ENCODE measurements at places on chromosomes 4 and X.

DNA sequence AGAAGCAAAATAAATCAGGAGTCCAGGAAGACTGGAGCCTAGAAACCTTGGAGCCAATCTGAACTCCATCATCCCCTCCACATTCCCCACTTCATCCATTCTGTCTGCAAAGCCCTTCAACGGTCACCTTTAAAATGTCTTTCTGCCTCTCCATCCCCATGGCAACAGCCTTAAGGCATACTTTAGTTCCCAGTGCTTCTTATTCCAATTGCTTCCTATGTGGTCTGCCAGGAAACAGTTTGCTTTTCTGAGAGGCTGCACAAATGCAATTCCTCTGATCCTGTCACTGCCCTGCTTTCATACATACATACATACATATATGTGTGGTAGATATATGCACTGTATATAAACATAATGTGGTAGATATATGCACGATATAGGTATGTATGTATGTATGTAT is 786 bp upstream of the MAGEH1 start:
- no peak for DNase-seq

- peak; percentile 50 for DNase-seq
Measured at GRCh38 chrX:53594354-53594753, 92.2 kb downstream of the HUWE1 start.

DNA sequence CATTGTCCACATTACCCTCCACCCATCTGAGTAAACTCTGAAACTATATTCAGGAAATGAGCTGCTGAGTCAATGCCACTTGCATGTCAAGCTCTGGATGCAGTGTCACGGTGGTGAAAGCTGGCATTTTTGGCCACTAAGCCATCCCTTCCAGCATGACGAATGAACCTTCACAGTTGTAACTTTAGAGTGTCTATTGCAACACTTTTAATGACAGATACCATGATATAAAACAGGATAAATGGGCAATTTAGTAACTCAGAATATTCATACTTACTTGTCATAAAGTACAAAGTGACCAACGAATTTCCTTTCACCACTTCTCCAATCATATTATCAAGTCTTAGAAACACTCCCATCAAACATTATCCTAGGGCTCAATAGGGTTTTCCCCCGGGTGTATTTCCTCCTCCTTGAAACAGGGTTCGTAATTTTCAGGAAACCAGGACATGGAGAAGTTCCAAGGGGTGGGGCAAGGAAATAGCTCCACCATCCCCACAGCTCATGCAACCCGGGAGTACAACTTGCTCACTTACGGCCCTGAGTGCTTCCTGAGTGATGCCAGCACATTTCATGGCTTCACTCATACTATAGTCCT is 73.1 kb downstream of the MTHFD2L start:
- peak; percentile 87 for DNase-seq

DNA sequence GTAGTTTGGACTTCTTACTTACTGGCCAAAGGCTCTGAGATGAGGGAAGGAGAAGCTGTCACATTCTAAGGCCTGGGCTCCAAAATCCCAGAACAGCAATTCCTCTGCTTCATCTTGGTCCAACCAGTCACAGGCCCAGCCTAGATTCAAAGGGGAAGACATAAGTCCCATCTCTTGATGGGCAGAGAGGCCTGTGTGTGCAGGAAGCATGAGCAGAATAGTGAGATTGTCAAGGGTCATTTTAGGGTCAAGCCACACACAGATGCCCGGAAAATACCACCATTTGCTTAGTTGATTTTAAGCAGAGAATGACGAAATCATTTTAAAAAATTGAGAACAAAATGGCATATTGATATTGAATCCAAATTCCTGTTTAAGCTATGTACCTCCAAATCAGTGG is 580.9 kb upstream of the ZFP42 start:
- DNase-seq, result no peak

DNA sequence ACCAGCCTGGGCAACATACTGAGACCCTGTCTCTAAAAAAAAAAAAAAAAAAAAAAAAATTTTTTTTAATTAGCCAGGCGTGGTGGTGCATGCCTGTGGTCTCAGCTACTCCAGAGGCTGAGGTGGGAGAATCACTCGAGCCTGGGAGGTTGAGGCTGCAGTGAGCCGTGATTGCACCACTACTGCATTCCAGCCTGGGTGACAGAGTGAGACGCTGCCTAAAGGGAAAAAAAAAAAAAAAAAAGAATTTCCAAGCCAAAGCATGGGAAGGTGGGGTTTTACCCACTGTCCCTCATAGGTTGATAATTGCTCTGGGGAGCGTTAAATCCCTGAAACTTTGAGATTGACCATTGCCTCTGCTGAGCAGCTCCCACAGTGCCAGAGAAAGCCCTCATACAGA is 427.5 kb downstream of the BCOR start:
- DNase-seq, result no peak

DNA sequence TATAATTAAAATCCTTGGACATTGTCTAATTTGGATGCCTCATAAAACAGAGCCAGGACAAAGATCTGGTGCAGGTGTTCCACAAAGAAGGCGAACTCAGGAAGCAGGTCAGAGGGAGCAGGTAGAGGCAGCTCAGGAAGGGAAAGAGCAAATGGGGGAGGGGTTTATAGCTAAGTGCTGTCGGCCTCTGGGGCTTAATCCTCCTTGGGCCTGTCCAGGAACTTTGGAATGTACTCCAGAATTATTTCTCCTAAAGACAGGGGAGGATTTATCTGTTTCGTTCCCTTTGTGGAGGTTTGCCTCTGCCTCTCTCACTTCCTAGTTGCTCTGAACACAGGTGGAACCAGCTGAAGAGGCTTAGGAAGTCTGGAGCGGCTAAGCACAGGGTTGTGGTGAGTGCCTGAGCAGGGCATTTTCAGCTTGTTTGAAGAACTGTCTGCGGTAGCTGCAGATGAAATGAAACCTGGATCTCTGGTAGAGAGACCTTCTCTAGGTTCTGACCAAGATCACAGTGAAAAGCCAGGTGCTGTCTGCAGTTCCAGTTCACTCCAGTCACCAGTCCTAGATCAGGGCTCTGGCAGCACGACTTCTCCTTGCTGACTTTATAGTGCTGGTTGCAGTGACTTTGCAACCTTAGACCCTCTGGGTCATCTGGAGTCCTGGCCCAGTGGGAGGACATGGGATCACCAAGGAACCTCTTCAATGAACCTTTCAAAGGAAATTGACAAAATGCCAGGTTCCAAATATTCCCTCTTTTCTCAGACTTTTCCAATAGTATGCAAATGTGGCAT is 519.2 kb downstream of the PCDH10 start:
- DNase-seq, result no peak

DNA sequence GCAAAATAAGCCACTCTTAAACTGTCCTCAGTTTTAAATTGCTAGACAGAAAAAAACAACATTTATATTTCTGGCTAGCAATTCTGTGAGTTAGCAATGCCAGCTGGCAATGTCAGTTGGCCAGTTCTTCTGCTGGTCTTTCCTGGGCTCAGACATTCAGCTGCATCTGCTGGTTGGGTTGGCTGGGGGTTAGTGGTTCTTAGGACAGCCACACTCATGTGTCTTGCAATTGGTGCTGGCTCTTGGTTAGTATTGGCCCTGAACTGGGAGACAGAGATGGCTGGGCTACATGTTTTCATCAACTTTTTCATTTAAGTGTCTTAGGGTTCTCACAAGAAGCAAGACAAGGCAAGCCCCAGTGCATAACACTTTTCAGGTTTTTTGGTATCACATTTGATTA is 48.0 kb upstream of the PDLIM5 start:
- no peak for DNase-seq

GRCh38 chr4:37891260-37892159 is 626 bp downstream of the TBC1D1 start:
- no peak for DNase-seq

GRCh38 chrX:19955306-19955705 is 35.6 kb downstream of the BCLAF3 start:
- DNase-seq, result no peak

DNA sequence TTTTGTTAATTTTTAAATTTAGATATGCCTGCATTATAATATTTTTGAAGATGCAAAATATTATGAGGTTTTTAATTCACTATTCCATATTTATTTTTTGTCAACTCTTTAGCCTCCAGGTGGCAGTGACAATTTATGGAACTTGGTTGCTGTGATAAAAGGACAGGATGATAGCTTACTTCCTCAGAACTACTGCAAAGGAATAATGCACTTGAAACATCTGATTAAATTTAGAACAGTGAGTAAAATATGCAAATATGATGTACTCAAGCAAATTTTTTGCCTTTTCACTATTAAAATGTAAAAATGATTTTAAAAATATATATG is 45.1 kb downstream of the SPATA4 start:
- DNase-seq, result peak; percentile 51

DNA sequence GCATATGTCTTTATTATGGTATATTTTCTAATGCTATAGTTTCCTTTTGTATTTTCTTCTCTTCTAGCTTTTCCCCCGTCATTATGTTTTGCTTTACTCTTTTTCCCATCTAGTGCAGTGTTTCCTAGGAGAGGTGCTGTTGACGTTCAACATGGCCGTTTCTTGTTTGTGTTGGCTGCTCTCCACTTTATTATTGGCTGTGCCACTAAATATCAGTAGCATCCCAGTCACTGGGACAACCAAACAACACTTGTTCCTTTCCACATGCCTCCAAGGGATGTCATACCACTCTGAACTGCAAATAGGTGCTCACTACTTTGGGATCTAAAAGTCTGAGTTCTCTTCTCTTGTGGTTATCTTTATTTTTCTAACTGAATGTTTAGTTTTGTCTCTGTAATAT is 26.5 kb downstream of the GBA3 start:
- DNase-seq, result no peak

DNA sequence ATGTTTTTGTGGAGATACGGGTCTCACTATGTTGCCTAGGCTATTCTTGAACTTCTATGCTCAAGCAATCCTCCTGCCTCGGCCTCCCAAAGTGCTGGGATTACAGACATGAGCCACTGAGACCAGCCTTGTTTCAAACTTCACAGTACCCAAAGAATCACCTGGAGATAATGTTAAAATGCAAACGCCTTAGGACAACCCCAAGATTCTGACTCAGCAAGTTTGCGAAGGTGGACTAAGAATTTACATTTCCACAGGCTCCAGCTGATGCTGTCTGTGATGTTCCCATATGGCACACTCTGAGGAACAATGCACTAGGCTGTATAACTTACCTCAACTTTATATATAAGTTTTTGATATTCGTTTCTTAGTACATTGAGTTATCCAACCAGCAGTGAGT is 984 bp upstream of the STATH start:
- DNase-seq, result no peak

DNA sequence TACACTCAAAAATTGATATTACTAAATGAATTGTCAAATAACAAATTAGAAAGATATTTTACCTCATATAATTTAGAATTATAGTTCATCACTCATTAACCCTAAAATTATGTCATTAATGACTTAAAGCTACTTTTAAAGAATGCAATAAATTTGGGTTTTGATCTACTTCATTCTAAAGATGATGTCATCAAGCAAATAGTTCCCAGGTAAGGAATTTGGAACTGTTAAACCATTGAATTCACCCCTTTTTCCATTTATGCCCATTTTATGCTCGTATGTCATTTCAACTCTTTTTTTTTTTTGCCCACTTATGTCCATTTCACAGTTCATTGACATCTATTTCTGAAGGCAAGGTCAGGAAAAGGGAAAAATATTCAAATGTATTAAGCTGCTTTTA is 135.5 kb downstream of the TLL1 start:
- DNase-seq, result no peak

Data from fibroblast of pulmonary artery (primary cell).